Activated CD4-positive, alpha-beta T cell treated with anti-CD3 and anti-CD28 coated beads, Interleukin-2, amount 10 ng/mL, durations not matched to agents 7 days and 5 days (primary cell): ENCODE measurements at places on chromosomes 7 and 10. TPM values are rescaled to one million over a fixed set of nuclear protein-coding genes. Genes with fewer than 3 reads are reported as not detected.

DNA sequence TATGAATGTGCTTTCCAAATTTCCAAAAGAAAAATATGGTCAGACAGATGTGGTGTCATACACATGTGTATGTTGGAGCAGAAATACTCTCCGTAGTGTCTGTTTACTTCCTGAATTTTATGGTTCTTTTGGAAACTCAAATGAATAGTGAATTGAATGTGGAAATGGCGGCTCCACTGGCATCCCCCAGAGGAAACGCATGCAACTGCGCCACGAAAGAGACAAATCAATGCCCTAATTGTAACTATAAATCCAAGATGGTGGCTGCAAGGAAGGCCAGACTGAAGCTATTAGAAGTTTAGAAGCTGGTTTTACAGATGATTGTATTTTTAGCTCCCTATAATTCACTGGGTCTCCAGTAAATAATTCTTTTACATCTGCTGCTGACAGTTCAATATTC is 246.7 kb downstream of the FGFR2 start:
- H3K4me3 ChIP-seq: no peak overlapping the region
- H3K4me1 ChIP-seq: no peaks in the 10 kb centered on the region
- H3K27ac ChIP-seq: no peak overlapping the region

- H3K4me1 ChIP-seq: no peaks in the 10 kb centered on the region
- peak; percentile 15 for DNase-seq
- no peaks in the 10 kb centered on the region for H3K36me3 ChIP-seq
- no peak overlapping the region for H3K27ac ChIP-seq
- no peak overlapping the region for H3K4me3 ChIP-seq
Measured at GRCh38 chr10:58781873-58782488, 269.3 kb downstream of the BICC1 start.

DNA sequence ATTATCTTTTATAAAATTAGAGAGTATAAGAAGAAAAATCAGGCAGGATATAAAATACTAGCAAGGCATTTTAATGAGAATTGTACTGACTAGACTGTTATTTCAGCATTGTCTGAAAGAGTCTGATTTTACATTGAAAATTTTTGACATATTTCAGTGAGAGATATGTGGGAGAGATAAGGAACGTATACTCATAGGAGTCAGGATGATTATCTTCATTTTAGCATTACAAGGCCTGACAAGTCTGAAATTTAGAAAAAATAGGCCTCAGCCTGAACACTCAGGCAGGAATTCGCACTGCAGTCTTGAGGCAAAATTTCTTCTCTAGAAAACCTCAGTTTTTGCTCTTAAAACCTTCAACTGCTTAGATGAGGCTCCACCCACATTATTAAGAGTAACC is 386.0 kb downstream of the HGF start:
- no peak overlapping the region for H3K27ac ChIP-seq
- no peaks in the 10 kb centered on the region for H3K27me3 ChIP-seq
- H3K4me1 ChIP-seq: no peaks in the 10 kb centered on the region
- no peak for DNase-seq
- H3K36me3 ChIP-seq: no peaks in the 10 kb centered on the region

ENTPD7 gene
- 5.8 TPM for total RNA-seq

GRCh38 chr10:61942604-61943461 is 41.3 kb downstream of the ARID5B start:
- peak overlapping the region; percentile 69 for H3K4me3 ChIP-seq
- H3K27ac ChIP-seq: peak overlapping the region; percentile 92
- H3K27me3 ChIP-seq: no peaks in the 10 kb centered on the region
- no peak for DNase-seq
- H3K36me3 ChIP-seq: peaks cover 75% of the 10 kb centered on the region
- H3K4me1 ChIP-seq: peaks cover 68% of the 10 kb centered on the region

GRCh38 chr7:2151801-2152612 is 80.7 kb downstream of the MAD1L1 start:
- H3K36me3 ChIP-seq: no peaks in the 10 kb centered on the region
- no peak overlapping the region for H3K4me3 ChIP-seq
- H3K27ac ChIP-seq: no peak overlapping the region
- H3K27me3 ChIP-seq: no peaks in the 10 kb centered on the region
- no peaks in the 10 kb centered on the region for H3K4me1 ChIP-seq
- DNase-seq: no peak

CTAGE8 gene
- 1.6 TPM for total RNA-seq

NKX2-3 gene
- not detected for total RNA-seq

DNA sequence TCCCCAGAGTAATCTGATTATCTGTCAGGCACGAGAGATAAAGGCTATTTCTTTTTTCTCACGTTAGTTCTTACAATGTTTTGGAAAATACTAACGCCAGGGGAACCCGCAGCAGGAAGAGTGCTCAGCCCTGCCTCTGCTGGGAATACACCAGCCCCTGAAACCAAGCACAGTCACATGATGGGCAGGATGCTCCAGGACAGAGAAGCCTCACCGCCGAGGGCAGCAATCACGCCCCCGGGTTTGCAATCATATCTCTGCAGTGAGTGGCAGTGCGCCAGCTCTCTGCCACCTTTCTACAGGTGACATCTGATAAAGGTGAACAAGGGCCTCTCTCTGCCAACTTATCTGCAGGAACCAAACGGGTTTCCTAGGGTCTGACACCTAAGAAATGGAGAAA is 39.8 kb downstream of the BRI3 start:
- no peaks in the 10 kb centered on the region for H3K4me1 ChIP-seq
- no peak for DNase-seq
- peaks cover 3% of the 10 kb centered on the region for H3K27me3 ChIP-seq
- H3K4me3 ChIP-seq: no peak overlapping the region
- H3K27ac ChIP-seq: no peak overlapping the region

GRCh38 chr7:130037703-130038102 is 13.5 kb downstream of the ZC3HC1 start:
- no peak overlapping the region for H3K4me3 ChIP-seq
- no peak for DNase-seq
- H3K36me3 ChIP-seq: peaks cover 22% of the 10 kb centered on the region
- H3K27me3 ChIP-seq: no peaks in the 10 kb centered on the region
- H3K27ac ChIP-seq: no peak overlapping the region

GRCh38 chr7:6016653-6016966 is 7.5 kb downstream of the AIMP2 start:
- no peak overlapping the region for H3K4me3 ChIP-seq
- peaks cover 47% of the 10 kb centered on the region for H3K36me3 ChIP-seq
- H3K27ac ChIP-seq: no peak overlapping the region

GRCh38 chr10:62005687-62006086 is 104.2 kb downstream of the ARID5B start:
- DNase-seq: no peak
- no peaks in the 10 kb centered on the region for H3K27me3 ChIP-seq
- no peak overlapping the region for H3K4me3 ChIP-seq

FOXP2 gene
- not detected for total RNA-seq

DNA sequence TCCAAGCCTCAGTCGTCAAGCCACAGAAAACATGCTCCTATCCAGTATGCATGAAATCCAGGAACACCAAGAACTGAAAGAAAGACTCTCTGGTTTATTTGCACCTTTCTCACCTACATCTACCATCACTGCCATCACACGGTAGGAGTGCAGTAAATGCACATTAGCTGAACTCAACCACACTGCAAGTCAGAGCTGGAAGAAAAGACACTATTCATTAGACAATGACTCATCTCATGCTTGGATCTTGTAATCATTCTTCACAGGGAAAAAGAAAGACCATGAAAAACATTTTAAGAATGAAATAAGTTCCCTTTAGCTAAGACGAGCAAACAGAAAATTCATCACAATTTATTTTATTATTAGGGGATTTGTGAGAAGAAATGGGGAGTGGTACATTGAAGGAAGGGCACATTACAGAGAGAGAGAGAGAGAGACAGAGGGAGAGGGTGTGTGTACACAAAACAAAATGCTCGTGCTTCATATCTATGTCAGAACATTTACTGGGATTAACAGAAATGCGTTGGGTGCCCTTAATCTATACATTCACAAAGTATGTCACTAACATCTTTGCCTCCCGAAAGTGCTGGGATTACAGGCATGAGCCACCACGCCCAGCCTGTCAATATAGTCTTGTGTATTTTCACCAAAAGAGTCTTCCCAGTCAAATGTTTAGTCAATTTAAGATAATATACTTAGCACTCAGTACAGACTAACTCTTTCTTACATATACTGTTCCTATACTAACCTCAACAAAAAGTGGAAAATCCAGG is 324.9 kb downstream of the PARD3 start:
- DNase-seq: no peak
- H3K27me3 ChIP-seq: peaks cover 2% of the 10 kb centered on the region
- H3K27ac ChIP-seq: no peak overlapping the region
- H3K4me1 ChIP-seq: no peaks in the 10 kb centered on the region
- H3K36me3 ChIP-seq: no peaks in the 10 kb centered on the region

DNA sequence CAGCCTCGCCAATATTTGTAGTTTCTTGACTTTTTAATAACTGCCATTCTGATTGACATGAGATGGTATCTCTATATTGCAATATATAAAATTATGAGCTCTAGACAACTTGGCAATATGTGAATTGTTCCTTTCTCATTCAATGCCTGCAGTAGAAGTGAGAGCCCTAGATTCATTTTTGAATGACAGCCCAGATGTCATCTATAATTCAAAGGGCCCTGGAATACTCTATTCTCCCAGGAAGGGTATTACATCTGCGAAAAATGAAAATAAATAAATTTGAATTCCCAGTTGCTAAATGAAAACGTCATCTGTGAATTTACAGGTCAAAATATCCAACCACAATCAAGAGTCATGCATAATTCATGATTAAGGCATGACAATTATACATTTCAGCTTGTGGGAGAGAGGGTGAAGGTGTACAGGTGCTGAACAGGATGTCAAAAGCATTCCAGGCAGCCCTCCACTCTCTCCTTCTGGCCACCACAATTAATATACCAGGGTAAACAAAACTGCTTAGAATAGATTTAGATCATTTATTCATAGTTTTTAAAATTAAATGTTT is 1147.3 kb downstream of the XPNPEP1 start:
- H3K4me1 ChIP-seq: no peaks in the 10 kb centered on the region
- no peak overlapping the region for H3K27ac ChIP-seq
- no peaks in the 10 kb centered on the region for H3K36me3 ChIP-seq
- no peak overlapping the region for H3K4me3 ChIP-seq
- H3K27me3 ChIP-seq: no peaks in the 10 kb centered on the region
- DNase-seq: no peak
